ENCODE measurements at places on chromosomes 7 and 10. TPM values are rescaled to one million over a fixed set of nuclear protein-coding genes. Genes with fewer than 3 reads are reported as not detected.

SKIDA1 gene
- 0.23 TPM for total RNA-seq

CYP26A1 gene
- total RNA-seq: not detected

TACC2 gene
- not detected for total RNA-seq

MYO1G gene
- 595 TPM for total RNA-seq

CTAGE8 gene
- 1.5 TPM for total RNA-seq

CPN1 gene
- not detected for total RNA-seq

NANOS1 gene
- 0.37 TPM for total RNA-seq

IQUB gene
- not detected for total RNA-seq

PLEKHS1 gene
- not detected for total RNA-seq

HTR5A gene
- not detected for total RNA-seq

MBLAC1 gene
- 3.2 TPM for total RNA-seq

DEPP1 gene
- 1.4 TPM for total RNA-seq

NCF1 gene
- total RNA-seq: 1.8 TPM

SPDYE9 gene
- not detected for total RNA-seq

DNA sequence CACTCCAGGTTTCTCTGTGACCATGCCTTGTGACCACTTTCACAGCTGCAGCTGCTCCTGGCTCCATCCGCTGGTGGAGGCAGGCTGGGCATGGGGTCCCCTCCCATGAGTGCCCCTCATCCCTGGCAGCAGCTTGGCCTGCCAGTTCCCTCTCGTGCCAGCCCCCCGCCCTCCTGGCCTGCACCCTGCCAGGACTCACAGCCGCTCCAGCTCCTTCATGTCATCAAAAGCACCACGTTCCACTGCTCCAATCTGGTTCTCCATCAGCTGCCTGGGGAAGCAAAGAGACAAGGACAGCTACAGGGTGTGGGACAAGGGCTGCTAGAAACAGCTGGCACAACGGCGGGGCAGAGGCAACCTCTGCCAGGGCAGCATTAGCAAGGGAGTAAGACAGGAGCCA is 22.6 kb downstream of the SLIT1 start:
- no peak for DNase-seq

- DNase-seq: no peak
These were observed 579.3 kb downstream of the SH2D4B start for GRCh38 chr10:81116990-81117389.

- no peak for DNase-seq
These were observed 582.9 kb upstream of the ANKRD30A start for GRCh38 chr10:36542493-36542892.

DNA sequence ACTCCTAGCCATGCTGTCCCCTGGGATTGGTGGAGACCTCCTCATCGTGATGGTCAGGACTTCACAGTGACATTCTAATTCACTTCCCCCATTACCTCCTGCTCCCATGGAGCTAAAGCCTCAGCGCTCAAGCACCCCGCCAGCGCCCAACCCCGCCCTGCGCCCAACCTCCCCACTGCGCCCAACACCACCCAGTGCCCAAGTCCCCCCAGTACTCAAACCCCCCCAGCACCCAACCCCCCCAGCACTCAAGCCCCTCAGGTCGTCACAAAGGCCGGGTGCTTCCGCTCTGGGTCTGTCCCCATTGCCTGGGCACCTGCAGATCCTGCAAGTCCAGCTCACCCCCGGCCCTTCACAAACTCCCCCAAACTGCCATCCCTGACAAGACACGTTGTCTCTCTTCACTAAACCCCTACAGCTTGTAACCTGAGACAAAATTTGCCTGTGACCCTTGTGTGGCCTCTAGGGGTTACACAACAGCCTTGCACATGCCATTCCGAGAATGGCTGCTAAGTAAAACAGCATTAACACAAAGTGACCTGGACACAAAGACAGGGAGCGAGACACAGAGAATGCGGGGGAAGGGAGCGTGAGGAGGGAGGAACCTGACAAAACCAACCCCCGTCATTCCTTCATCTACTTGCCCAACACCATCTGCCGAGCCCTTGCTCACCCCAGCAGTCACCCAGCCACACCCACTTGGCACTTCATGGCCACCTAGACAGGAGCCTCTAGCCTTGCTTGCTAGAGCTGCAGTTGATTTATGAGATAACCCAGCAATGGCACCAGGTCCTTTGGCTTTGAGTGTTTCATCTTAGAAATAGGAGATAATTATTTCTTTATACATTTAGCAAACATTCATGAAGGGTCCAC is 107.8 kb downstream of the ADARB2 start:
- no peak for DNase-seq

- DNase-seq: no peak
These were observed 17.6 kb downstream of the PODXL start for GRCh38 chr7:131538813-131539179.

- DNase-seq: no peak
These were observed 37.2 kb downstream of the PLEKHS1 start for GRCh38 chr10:113788604-113789083.

- no peak for DNase-seq
These were observed 274.3 kb downstream of the ZMYND11 start for GRCh38 chr10:409408-410040.

- DNase-seq: no peak
These were observed 97.7 kb downstream of the PRKG1 start for GRCh38 chr10:51171946-51172345.

DNA sequence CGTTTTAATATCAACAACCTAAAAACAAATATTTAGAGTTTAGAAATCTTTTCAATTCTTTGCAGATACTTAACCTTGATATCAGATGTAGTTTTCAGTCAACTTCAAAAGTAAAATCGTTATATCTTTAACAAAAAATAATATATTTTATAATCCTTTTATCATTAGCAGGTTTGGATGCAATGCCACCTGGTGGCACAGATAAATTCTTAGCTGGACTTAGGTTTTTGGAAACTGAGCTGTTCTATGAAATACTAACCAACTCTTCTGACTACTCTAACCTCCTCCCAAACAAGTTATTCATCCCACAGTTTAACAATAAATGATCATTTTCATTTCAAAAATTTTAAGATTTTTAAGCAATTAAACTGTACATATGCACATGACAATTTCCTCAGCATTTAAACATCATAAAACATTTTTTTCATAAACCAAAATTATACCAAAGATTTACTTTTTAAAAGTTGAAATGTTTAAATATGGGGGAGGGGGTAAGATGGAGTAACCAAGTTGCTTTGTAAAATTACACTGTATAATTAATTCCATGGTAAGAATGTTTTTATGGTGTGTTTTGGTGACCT is 56.9 kb downstream of the HIBADH start:
- no peak for DNase-seq

GRCh38 chr10:21954132-21954531 is 49.4 kb downstream of the DNAJC1 start:
- DNase-seq: no peak

GRCh38 chr10:47454008-47454779 is 29.7 kb downstream of the ANXA8 start:
- no peak for DNase-seq

GRCh38 chr7:91043186-91043585 is 221.0 kb upstream of the FZD1 start:
- no peak for DNase-seq

GRCh38 chr7:88772776-88773175 is 13.3 kb downstream of the ZNF804B start:
- no peak for DNase-seq

GRCh38 chr10:19730167-19730906 is 85.9 kb upstream of the PLXDC2 start:
- no peak for DNase-seq

DNA sequence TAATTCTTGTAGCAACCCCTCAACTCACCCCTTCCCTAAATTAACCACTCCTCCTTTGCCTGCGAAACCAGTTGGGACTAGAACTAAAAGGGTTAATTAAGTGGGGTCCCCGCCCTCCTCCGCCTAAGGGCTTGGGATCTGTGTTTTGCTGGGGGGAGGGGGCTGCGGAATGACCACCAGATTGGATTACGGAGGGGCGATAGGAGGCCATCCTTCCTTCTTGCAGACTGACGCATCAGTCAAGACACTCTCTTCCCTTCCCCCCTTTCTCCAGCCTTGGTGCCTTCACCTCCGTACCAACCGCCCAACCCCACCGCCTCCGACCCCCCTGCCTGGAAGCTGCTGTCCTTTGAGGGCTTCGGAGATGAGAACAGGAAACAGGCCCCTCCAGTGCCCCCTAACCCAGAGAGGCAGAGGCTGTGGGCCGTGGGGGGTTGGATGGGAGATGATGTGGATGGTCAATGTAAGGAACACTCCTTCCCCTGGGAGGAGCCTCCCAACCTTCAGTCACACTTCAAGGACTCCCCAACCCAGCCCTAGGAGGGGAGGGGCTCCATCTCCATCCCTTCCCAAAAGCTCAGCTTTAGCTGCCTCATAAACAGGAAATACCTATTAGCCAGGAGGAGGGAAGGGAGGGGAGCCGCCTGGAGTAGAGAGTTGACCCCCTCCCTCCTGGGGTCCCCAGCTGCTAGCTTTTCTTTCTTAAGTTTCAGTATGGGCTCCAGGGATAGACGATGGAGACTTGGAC is 997 bp upstream of the LDB1 start:
- peak; percentile 22 for DNase-seq

DNA sequence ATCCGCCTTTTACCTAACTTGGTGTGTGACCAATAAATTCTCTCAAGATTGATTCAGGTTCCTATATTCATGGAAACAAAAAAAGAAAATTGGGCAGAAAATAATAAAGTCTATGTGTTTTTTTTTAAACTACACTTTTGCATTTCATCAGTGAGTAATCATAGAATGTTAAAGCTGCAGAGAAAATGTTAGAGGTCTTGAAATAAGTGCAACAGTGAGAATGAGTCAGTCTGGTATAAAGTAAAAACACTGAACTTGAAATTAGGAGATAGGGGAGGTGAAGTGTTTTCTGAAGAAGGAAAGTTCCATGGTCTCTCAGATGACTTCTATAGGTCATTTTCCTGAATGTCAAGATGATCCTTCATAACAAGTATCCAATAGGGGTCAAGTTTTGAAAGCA is 202.6 kb upstream of the NRP1 start:
- no peak for DNase-seq

- no peak for DNase-seq
These were observed 149.8 kb downstream of the DOCK4 start for GRCh38 chr7:112056409-112056808.

DNA sequence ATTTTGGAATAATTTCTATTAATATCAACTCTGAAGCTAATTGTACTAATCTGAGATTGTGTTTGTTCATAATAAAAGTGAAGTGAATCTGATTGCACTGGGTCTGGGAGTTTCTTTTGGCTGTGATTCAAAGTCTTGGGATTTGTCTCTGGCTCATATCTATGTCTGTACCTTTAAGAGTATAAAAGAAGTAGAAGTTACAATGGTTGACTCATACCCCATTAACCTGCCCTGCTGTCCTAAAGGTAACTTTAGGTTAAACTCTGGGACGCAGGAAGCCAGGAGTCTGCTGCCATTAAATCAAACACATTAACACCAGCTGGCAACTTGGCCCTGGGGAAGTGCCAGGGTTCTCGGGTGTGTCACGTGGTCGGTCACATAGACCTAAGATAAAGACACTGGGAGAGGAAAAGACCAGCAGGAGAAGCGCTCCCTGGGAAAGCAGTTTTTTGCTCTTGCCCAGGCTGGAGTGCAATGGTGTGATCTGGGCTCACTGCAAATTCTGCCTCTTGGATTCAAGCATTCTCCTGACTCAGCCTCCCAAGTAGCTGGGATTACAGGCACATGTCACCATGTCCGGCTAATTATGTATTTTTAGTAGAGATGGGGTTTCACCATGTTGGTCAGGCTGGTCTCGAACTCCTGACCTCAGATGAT is 17.8 kb downstream of the SCD start:
- DNase-seq: no peak

DNA sequence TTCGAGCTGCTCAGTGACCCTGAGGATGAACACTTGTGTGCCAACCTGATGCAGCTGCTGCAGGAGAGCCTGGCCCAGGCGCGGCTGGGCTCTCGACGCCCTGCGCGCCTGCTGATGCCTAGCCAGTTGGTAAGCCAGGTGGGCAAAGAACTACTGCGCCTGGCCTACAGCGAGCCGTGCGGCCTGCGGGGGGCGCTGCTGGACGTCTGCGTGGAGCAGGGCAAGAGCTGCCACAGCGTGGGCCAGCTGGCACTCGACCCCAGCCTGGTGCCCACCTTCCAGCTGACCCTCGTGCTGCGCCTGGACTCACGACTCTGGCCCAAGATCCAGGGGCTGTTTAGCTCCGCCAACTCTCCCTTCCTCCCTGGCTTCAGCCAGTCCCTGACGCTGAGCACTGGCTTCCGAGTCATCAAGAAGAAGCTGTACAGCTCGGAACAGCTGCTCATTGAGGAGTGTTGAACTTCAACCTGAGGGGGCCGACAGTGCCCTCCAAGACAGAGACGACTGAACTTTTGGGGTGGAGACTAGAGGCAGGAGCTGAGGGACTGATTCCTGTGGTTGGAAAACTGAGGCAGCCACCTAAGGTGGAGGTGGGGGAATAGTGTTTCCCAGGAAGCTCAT is 1.1 kb downstream of the DDIT4 start:
- peak; percentile 75 for DNase-seq

GRCh38 chr10:103557455-103557854 is 64.0 kb downstream of the NEURL1 start:
- DNase-seq: no peak

DNA sequence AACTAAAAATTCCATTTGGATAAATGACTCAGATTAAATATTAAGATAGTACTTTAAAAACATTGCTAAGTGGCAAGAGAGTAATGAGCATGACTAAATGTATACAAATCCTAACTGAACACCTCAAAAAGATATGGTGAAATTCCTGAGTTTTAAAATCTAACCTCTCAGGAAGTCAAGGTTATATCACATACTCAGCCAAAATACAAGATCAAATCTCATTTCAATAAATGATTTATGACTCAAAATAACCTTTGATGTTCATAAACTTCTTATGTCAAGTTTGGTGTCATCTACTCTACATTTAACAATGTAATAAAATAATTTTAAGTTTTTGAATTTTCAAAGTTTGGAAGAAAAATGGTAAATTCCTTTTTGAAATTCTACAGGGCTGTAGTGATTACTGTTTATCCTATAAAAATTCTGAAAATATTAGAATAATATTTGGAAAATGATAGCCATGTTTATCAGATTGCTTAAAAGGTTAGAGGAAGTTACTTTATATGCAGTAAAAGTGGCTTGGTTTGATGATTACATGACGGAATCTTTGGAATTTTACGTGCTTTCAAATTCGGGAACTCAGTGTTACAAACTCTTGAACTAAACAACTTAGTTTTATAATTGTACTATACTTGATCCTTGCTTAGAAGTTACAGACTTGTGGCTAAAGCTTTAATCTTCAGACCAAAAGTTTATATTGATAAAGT is 43.7 kb downstream of the ASZ1 start:
- no peak for DNase-seq

GRCh38 chr7:29877196-29877595 is 70.9 kb downstream of the WIPF3 start:
- no peak for DNase-seq

- no peak for DNase-seq
These were observed 8.1 kb downstream of the ARHGAP12 start for GRCh38 chr10:31920538-31920937.

GRCh38 chr10:133167693-133168616 is 7.9 kb downstream of the KNDC1 start:
- DNase-seq: no peak

Measured in activated T-cell treated with anti-CD3 and anti-CD28 coated beads, Interleukin-2, amount 50 U/mL, for 72 hours (primary cell).